ENCODE measurements at places on chromosomes 1 and 21. TPM values are rescaled to one million over a fixed set of nuclear protein-coding genes. Genes with fewer than 3 reads are reported as not detected.

GRCh38 chr1:89464008-89464407, 60.6 kb upstream of the LRRC8B start:
- no peak for DNase-seq

BARHL2 gene
- total RNA-seq, result not detected

TIE1 gene
- total RNA-seq, result 19.5 TPM

ELOVL1 gene
- total RNA-seq, result 33.2 TPM

- DNase-seq, result no peak
These were observed 46.1 kb downstream of the USP48 start for GRCh38 chr1:21736876-21737275.

- no peak for DNase-seq
These were observed 22.1 kb upstream of the FAM43B start for GRCh38 chr1:20530306-20530705.

DNA sequence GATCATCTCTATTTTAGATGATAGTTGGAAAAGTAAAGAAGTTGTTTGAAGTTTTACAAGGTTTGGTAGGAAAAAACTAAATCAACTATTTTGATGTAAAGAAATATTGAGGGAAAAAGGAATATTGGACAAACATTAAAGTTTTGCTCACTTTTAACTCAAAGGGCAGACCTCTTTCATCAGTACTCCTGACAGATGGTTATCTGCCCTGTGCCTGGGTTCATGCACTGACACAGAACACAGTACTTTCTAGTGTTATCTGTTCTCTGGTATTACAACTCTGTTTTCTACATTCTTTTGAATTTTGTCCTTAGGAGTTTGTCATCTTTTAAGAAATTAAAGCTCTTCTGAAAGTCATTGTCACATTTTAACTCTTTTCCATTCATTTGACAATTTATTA, 118.7 kb downstream of the POU2F1 start:
- no peak for DNase-seq

- DNase-seq, result no peak
These were observed 13.1 kb downstream of the TTC13 start for GRCh38 chr1:230965535-230965934.

SLAMF6 gene
- total RNA-seq, result 0.39 TPM

DNA sequence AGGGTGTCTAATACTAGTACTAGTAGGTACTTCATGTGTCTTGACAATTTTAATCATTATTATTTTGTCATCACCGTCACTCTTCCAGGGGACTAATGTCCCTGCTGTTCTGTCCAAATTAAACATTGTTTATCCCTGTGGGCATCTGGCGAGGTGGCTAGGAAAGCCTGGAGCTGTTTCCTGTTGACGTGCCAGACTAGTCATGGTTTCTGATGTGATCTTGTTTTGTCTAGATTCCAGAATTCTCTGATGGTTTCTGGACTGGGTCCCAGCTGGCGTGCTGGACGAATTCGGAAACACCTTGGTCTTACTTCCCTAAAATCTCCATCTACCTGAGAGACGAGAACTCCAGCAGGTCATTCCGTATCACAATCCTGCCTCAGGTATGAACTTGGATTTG, 66.1 kb upstream of the FAM3B start:
- DNase-seq, result no peak

SLC16A4 gene
- total RNA-seq, result 3.1 TPM

ANXA9 gene
- total RNA-seq, result 4.7 TPM

GRCh38 chr1:224860488-224861338, 68.8 kb upstream of the DNAH14 start:
- no peak for DNase-seq

COL24A1 gene
- 5.6 TPM for total RNA-seq

GRCh38 chr1:27481994-27482620, 7.9 kb downstream of the WASF2 start:
- DNase-seq, result no peak

- no peak for DNase-seq
These were observed 388.7 kb downstream of the NPHP4 start for GRCh38 chr1:5603353-5604104.

OXCT2 gene
- 2.4 TPM for total RNA-seq

MNDA gene
- 26.3 TPM for total RNA-seq

DNA sequence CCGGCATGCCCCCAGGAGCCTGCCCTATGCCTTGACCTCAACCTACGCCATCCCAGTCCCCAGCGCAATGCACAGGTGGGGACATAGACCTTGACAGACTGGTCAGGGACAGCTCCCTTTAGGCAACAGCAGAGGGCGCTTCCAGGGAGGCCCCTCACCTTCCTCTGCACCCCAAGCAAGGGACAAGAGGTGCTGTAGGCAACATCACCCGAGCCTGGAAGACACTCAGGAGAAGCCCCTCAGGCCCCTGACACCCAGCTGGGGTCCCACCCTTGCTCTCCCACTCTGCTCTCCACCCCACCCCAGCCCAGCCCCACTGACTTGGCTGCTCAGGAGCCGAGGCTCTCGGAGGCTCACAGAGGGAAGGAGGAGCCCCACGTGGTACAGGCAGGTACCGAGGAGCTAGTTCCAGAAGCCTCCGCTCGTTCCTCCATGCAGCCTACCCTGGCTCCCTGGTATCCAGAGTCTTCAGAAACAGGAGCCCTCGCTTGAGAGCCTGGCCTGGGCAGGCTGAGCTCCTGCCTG, 2.4 kb upstream of the WNT3A start:
- no peak for DNase-seq

DNA sequence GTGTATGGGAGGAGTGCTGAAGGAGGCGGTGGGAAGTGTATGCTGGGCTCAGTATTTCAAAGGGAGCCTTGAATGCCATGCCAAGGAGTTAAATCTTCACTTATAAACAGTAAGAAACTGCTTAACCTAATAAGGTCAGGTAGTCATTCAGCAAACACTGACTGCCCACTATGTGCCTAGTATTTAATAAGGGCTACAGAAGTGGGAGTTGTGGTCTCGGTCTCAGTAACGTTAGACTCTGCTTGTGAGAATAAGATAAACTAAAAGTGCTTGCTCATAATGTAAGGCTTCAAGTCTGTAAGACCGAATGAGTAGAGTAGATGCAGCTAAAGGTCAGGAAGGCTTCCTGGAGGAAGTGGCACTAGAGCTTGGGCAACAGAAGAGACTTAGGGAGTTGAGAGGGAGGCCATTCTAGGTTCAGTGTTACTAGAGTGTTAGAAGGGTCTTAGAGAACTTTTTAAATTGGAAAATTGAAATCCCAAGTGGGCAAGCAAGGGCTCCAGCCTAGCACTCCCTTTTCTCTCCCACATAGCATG, 6.0 kb downstream of the MARCKSL1 start:
- no peak for DNase-seq

DNA sequence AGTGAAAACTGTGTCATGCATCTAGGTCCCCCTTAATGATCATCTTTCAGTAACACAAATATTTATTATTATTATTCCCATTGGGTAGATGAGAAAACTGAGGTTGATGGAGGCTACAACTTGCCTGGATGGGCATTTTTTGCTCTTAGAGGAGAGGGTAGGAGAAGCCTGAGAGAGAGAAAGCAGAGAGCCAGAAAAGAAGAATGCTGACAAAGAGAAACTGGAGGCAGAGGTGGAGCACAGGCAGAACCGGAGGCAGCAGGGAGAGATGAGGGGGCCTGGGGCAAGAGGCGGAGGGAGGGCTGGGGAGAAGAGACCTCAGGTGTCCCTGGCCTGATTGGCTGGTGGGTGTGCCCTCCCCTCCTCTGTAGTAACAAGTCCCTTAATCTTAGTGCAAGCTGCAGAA, 4.1 kb downstream of the BLACAT1 start:
- no peak for DNase-seq

DNA sequence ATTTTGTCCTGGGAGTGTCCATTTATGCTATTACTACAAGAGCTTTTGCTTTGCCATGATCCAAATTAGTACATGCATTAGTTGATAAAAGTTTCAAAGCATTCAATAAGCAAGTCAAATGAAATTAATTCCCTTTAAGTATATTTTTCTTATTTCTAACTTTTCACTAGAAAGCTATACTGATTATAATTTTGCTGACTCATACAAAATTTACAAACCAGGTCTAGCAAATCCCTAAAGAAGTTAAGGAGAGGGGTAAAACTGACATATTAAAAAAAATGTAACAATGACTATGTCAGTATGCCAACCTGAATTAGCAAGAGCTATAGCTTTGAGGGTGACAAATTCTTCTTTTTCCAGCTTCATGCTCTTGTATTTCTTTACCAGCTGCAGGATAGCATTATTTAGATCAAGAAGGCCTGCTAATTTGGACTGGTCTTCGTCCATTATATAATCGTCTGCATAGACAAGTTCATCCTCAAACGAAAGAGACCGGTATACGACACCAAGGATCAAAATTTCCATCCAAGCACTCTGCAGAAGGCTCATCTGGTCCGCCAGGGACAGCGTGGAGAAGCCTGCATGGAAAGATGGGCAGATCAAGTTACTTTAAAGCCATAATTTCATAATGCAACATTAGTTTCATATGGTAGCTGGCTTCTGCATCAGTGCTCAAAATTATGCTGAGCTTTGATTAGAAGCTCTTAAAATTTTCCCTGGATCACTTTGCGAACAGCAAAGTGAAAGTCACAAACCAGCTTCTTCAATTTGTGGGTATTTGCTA, 95.8 kb upstream of the USH2A start:
- no peak for DNase-seq

CRP gene
- not detected for total RNA-seq

PM20D1 gene
- 0.39 TPM for total RNA-seq

TEDDM1 gene
- total RNA-seq, result not detected

MTX1 gene
- total RNA-seq, result 19.1 TPM

DNA sequence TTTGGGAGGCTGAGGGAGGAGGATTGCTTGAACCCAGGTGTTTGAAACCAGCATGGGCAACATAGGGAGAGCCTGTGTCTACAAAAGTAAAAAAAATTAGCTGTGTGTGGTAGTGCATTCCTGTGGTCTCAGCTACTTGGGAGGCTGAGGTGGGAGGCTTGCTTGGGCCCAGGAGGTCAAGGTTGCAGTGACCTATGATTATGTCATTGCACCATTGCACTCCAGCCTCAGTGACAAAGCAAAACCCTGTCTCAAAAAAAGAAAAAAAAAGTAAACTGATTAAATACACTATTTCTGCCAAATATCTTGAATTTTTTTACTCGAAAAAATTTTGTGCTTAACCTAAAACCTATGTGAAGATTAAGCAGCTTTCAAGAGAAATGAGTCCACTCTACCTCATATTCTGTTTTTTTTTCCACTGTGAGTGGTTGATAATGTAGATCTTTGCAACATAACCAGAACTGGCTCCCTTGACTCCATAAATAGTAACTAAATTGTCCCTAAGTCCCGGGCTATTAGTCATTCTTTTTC, 19.4 kb upstream of the ZNF281 start:
- DNase-seq, result no peak

GRCh38 chr1:242454262-242455051, 70.0 kb downstream of the PLD5 start:
- DNase-seq, result peak; percentile 16

DNA sequence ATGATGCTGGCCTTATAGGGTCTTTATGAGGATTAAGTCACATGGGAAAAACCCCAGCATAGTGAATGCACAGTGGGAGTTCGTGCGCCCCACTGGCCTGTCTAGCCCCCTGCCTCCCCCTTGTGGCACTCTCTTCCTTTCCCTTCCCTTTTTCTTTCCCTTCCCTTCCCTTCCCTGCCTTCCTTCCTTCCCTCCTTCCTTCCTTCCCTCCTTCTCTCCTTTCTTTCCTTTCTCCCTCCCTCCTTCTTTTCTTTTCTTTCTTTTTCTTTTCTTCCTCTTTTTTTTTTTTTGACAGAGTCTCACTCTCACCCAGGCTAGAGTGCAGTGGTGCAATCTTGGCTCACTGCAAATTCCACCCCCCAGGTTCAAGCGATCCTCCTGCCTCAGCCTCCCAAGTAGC, 38.6 kb downstream of the HTR6 start:
- no peak for DNase-seq

DNA sequence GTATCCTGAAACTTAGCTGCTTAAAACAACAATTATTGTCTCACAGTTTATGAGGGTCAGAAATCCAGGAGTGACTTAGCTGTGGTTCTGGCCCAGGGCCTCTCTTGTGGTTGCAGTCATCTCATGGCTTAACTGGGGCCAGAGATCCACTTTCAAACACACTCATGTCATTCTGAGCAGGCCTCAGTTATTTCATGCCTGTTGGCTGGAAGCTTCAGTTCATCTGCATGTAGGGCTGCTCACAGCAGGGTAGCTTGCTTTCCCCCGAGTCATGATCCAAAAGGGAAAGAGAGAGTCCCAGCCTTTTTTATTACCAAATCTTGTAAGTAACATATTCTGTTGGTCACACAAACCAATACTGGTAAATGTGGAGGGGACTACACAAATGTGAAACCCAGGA, 96.6 kb upstream of the B3GALT2 start:
- DNase-seq, result no peak

SERPINC1 gene
- not detected for total RNA-seq

DNA sequence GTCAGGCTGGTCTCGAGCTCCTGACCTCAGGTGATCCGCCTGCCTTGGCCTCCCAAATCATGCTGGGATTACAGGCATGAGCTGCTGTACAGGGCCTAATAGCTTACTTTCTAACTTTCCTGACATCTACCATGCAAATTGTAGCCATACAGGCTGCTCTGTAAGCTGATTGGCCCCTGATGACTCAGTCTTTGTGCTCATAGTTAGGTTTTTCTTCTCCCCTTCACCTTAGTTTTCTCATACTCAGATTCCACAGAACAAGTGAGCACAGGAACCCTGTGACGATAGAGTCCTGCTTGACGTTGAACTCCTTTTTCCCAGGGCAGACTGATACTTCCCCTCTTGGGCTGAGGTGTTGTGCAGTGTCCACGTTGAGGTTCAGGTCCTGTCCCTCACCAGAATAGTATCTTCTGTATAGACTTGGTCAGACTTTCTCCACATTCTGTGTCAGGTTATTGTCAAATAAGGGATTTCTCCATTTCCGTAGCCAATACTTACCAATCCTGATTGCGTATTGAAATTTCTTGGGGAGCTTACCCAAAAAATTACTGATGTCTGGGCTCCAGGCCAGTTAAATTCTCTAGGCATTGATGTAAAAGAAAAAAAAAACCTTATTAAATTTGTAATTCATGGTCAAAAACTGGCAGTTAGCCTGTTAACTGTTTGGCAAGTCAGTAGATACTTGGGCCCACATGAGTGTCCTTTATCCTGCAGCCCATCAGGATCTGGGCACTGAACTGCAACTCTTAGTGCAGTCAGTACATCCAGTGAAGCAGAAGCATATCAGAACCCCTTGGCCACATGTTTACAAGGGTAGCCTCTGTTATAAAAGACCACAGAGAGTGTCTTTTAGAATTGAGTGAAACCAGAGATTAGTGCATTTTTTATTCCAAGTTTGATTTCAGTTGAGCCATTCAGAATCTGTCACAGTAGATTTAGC, 118.2 kb downstream of the DYRK1A start:
- DNase-seq, result no peak

DNA sequence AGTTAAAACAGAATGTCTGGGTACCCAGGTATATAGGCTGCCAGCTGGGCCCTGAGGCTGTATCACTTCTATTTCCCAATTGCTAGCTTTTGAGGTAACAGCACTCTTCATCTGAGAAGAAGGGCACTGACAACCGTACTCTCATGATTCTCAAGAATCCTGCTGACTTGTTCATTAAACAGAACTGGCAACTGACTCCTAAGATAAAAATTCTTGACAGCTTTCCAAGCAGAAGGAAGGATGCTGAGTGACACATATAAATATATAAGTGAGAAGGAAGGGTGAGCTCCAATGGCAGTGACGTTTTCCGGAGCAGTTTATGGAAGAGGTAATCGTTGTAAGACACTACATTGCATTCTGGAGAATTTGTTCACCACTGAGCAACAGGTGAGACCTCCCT, 48.1 kb upstream of the NRIP1 start:
- no peak for DNase-seq
